NB4 (cell line): ENCODE measurements at places on chromosomes 2 and 18.

DNA sequence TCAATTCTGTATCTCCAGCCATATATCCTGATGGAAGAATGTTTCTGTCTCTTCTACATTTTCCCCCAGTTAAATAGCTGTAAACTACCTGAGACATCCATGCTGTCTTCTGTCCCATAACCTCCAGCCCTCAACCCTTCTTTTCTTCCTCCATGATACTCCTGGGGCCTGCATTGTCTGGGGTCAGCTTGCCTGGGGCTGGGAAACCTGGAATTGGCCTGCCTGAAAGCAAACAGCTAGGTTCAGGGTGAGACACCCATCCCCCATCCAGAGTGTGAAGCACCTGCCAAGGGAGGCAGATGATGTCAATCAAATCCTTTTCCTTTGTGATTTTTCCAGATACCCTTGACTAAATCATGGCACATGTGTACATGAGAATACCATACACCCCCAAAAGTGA is 313.7 kb upstream of the MGAT5 start:
- DNase-seq, result no peak

DNA sequence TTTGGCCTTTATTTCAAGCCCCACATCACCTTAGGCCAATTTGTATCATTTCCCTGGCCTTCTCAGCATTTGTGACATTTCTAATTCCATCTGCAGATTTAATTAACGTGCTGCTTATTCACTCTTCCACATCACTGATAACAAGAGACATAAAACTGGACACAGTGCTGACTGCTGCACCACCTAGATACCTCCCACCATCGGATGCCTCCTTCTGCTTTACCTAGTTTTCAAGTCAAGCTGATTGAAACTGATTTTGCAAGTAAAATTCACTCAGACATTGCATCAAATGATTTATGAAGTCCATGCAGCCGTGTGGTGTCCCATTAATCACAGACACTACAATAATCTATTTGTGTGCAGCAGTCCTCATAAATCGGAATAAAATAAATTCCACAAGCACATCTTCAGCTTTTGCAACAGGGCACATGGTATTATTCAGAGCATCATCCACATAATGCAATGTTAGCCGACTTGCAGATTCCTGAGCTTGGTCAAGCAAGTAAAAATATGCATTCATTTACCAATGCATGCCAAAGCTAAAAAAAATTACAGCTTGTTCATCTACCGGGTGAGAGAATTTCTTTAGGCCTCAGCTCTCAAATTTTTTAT is 15.9 kb upstream of the CRIM1 start:
- DNase-seq, result no peak

DNA sequence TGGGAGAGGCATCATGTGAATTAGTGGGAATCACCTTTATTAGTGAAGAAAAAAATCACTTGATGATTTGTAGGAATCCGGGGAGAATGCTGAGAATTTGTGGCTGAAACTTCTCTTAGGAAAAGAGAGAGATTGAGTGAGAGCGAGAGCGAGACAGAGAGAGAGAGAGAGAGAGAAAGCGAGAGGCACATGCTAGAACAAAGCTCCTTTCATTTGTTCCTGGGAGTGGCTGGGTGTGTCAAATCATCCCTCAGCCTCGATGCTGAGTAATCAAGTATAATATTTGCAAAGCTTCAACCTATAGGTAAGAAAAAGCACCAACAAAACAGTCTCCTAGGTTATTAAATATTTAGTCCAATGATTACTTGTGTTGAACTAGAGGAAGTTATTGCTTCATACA is 4.4 kb upstream of the SERPINB5 start:
- no peak for DNase-seq

DNA sequence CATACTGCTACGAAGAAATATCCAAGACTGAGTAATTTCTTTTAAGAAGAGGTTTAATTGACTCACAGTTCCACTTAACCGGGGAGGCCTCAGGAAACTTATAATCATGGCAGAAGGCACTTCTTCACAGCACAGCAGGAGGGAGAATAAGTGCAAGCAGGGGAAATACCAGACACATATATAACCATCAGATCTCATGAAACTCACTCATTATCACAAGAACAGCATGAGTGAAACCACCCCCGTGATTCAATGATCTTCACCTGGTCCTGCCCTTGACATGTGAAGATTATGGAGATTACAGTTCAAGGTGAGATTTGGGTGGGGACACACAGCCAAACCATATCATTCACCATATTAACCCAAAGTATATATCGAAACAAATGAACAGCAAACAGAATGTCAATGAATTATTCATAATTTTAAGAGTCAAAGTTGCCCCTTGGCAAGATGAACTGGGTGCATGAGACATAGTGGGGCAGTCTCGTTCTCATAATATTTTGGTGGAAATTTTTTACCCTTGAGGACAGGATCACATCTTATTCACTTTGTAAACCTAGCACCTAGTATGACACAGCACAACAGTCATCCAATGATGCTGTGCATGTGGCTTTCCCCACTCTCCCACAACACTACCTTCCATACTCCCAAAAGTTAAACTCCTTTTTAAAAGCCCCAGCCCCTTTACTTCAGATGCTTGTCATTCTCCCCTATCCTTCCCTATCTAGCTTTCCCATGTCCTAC is 425.3 kb downstream of the ZEB2 start:
- no peak for DNase-seq

DNA sequence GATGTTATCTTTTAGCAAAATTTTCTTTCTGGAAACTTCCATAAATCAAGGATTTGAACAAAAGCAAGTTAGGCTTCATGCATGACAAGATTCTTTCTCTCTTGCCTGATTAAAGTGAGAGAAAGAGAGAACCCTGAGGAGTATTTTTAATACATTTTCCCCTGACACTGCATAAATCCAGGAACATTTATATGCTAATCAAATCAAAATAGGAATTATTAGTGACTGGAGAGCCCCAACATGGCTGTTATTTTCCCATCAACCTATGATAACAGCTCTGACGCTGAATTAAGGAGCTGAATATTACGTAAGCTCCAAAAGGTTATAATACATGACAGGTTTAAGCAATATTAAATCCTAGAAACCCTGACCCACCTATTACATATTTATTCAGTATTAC is 930.2 kb upstream of the PIK3C3 start:
- DNase-seq, result no peak

GRCh38 chr2:67626656-67627055 is 229.5 kb downstream of the ETAA1 start:
- DNase-seq, result no peak

GRCh38 chr2:197134206-197134605 is 176.4 kb downstream of the ANKRD44 start:
- DNase-seq, result no peak

DNA sequence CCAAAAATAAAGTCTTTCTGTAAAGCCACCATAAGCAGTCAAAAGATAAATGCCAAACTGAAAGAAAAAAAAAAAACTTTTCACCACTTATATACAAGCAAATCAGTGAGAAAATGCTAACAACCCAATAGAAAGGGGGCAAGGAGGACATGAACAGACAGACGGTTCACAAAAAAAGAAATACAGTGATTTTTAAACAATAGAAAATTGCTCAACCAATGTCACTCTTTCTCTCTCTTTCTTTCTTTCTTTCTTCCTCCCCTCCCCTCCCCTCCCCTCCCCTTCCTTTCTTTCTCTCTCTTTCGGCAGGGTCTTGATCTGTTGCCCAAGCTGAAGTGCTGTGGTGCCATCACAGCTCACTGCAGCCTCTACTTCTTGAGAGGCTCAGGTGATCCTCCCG is 28.8 kb upstream of the SPATA3 start:
- DNase-seq, result no peak
